DMS 273 treated with DMSO at 0.1 percent for 48 hours (cell line): ENCODE measurements at places on chromosomes 5 and 9.

- DNase-seq, result no peak
Measured at GRCh38 chr5:67765697-67766096, 449.9 kb upstream of the PIK3R1 start.

GRCh38 chr9:68470067-68470466 is 70.6 kb downstream of the TMEM252 start:
- DNase-seq, result no peak

- DNase-seq, result no peak
Measured at GRCh38 chr5:76547242-76547890, 75.8 kb downstream of the F2RL2 start.

GRCh38 chr5:16737209-16737608 is 120.4 kb upstream of the RETREG1 start:
- no peak for DNase-seq

DNA sequence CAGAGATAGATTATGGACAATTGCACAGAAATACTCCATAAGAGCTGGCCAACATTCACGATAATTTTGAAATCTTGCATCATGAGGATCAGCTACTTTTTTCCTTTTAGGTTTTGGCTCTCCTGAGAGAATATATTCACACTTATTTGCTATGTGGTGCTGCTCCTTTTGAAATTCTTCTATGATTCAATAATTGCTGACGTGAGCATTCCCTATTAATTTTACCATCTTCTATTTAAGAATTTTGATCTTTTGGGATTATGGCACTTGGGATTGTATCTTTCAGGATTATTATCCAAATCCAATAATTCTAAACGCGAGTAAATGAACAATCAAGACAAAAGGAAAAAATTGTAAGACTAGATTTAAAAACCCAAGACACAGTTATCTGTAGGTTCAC is 358.8 kb downstream of the ELAVL2 start:
- DNase-seq, result no peak

- no peak for DNase-seq
Measured at GRCh38 chr9:26247861-26248260, 569.6 kb upstream of the TUSC1 start.

GRCh38 chr5:110823571-110823970 is 84.8 kb downstream of the SLC25A46 start:
- peak; percentile 12 for DNase-seq

- no peak for DNase-seq
Measured at GRCh38 chr5:112183103-112183711, 235.9 kb downstream of the EPB41L4A start.

- no peak for DNase-seq
Measured at GRCh38 chr5:13771011-13771571, 173.4 kb downstream of the DNAH5 start.

DNA sequence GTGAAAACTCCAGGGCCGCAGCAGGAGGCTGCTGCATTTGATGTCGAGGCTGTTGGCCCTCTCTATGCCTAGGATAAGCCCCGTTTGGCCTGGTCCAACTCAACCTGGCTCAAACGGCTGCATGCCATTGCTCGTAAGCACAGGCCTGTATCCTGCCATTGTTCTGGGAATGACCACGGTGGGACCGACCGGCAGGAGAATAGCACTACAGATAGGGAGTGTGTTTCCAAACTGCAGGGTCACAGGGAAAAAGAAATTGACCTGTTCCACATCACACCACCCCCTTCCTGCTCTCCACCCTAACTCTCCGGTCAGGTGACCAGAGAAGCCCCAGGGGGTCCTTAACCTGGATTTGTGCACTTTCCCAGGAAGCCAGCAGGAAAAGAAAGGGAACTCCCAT is 278.7 kb upstream of the KLF4 start:
- no peak for DNase-seq

DNA sequence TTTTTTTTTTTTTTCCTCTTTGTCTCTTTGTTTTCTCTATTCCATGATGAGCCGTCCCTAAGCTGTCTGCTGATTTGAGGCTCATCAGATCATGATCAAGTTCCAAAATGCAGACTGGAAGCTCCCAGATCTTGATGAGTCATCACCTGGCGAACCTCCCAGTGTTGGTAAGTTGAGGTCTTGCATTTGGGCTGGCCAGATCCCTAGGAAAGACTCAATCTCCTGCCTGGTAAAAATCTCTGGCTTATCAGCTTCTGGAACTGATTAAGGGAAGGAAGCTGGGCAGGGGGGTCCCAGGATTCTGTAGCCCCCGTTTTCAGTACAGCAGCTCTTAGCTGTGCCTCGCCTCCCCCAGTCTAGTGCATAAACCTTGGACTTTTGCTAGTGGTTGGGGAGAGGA is 69.0 kb downstream of the TSPAN17 start:
- peak; percentile 16 for DNase-seq

DNA sequence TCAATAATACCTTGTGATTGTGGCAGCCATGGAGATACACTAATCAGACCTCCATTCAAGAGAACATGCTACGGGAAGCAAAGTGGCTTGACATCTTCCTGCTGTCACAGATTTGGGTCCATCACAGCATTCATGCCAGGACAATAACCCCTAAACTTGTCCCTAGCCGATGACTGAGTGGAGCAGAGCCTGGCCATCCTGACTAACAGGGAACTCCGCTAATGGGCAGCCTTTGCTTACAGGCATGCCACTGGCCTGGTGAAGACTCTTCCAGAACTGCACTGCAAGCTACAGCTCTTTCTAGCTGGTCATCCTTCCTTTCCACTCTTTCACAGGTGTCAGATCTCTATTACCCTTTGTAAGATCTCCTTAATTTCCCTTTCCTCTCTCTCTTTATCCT is 16.0 kb downstream of the FAM174A start:
- DNase-seq, result no peak

GRCh38 chr9:130694205-130694604 is 625 bp downstream of the EXOSC2 start:
- no peak for DNase-seq

- no peak for DNase-seq
Measured at GRCh38 chr5:39176759-39177630, 42.4 kb downstream of the FYB1 start.

GRCh38 chr5:112382886-112383285 is 36.2 kb downstream of the EPB41L4A start:
- no peak for DNase-seq

GRCh38 chr9:121718084-121718483 is 66.7 kb downstream of the DAB2IP start:
- DNase-seq, result peak; percentile 45

DNA sequence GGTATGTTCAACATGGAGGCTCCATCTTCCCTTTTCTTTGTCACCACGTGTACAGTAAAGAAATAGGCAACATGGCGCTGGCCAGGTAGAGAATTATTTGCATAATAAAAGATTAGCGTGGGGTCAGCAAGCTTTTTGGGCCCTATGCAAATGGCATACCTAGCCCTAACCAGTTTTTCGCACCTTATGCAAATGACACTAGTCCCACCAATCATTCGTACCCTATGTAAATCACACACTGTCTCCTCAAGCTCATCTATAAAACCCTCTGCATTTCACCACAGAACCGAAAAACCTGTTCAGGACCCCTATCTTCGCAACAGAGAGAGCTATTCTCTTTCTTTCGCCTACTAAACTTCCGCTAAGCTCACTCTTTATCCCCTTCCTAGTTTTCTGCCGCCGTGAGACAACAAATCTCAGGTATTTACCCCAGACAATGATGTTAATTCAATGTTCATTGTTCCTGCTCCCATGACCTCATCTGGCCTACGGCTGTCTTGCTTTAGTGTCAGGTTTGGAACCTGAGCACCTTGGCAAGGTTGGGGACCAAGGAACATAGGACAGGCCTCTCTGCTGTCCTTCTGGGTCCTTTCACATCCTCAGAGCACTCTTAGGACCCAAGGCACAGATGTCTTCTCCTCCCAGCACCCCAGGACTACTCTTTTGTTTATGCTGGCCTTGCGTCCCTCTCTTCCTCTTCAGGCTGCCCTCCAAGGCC is 180.7 kb upstream of the RAI14 start:
- DNase-seq, result no peak

DNA sequence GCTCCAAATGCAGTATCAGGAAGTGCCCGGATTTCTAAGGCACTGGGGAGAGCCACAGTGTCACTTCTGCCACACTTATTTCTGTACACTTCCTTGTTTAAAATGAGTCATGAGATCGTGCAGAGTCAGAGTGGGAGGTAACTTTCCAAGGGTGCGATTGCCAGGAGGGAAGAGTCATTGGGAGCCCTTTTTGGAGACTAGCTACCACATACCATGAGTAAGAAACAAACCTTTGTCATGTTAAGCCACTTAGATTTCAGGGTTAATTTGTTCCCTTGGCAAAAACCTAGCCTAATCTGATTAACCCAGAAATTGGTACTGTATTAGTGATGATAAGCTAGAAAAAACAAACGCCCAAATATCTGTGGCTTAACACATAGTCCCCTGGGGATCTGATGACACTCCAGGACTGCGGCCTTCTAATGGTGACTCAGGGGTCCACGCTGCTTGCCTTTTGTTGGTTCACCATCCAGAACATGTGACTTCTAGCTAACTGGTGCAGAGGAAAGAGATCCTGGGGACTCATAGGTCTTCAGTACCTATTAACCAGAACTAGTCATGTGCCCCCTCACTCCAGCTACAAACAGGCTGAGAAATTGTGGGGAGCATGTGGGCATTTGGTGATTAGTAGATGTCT is 48.6 kb upstream of the TLE1 start:
- no peak for DNase-seq

GRCh38 chr5:154513669-154514084 is 35.6 kb upstream of the HAND1 start:
- no peak for DNase-seq

DNA sequence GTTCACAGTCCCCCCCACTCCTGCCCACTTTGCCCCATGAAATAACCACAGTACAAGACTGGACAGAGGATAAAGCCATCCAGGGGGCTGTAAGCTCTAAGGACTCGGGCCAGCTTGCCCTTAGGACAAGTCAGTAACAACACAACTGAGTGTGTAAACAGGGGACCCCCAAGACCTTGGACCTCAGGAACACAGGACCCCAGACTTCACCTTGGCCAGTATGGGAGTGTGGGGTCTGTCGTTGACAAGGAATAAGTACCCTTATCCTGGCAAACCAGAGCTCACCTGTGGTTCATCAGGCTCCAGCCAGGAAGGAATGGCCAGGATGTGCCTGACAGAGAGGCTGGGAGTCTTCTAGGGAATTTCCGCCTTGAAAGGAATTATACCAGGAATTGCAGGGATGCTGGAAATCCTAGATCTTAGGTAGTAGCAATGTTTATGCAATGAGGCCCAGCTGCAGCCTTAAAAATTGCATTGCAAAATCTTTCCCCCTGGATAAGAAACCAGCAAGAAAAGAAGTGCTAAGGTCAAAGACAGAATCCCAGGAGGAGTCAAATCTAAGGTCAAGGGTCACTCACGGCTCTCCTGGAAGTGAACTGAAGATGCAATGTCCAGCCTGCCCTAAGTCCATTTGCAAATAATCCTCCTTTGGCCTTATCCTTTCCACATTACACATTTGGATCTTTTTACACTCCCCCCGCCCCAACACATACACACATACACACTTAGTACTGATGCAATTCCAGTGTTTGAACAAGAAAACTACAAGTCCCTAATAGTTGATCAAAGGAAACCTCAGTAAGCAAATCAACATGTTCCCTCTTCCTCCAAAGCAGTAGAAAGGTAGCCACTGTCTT is 27.3 kb upstream of the TDRD7 start:
- DNase-seq, result no peak

- no peak for DNase-seq
Measured at GRCh38 chr5:137218471-137218870, 280.7 kb downstream of the SPOCK1 start.

DNA sequence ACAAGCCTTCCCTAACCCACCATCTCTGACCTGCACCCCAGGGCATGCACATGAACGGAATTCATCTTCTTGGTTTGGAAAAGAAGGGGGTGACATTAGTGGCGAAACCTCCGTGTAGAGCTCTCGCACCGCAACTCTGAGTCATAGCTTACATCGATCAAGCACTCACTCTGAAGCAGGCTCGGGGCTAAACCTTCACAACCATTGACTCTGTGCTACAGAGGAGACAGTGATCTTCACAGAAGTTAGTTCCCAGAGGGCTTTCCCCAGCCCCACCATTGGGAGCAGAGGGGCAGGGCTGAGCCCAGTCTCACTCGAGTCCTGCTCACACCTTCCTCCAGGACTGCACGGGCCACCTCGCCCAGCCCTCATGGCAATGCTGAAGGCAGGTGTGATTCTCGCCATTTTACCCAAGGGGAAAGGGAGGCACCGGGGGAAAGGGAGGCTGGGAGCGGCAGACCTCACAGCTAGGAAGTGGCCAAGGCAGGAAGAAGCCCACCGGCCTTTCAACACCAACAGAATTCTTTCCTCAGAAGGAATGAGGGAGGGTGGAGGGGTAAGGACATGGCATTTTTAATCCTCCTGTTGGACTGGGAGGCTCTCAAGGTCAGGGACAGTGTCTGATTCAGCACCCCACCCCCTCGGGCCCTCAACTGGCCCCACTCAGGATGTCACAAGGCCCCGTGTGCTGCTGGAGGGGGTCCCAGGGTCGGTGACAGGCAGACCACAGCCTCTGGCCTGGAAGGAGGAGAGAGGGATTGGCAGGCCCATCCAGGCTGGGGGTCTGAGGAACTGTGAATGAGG is 25.9 kb upstream of the IL17B start:
- DNase-seq, result no peak

GRCh38 chr5:65391591-65391990 is 90.1 kb downstream of the ADAMTS6 start:
- no peak for DNase-seq

DNA sequence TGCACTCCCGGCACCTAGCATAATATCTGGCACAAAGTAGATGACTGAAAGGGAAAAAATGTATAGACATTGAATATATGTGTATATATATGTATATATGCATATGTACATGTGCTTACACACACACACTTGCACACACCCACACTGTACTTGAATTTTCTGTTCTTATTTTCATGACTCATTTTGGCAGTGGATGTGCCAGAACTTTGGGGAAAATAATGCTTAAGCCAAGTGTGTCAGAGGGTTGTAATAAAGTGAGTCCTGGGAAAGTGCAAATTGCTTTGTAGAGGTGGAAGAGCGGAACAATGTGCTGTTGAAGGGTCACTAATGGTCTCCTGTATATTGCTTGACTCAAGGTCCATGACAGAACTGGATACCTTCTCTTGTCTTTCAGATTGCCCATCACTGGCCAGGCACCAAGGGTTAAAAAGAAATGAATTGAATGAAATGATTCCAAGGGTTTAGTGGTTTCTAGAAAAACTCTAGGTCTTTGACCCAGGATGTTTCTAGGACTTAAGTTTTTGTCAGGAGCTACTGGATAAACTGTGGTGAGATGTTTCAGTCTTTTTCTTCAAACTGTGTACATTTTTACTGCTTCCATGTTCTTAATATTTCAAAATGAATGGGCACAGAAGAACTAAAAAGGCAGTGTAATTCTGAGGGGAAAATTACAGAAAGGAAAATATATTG is 129.9 kb upstream of the MOCS2 start:
- DNase-seq, result no peak

DNA sequence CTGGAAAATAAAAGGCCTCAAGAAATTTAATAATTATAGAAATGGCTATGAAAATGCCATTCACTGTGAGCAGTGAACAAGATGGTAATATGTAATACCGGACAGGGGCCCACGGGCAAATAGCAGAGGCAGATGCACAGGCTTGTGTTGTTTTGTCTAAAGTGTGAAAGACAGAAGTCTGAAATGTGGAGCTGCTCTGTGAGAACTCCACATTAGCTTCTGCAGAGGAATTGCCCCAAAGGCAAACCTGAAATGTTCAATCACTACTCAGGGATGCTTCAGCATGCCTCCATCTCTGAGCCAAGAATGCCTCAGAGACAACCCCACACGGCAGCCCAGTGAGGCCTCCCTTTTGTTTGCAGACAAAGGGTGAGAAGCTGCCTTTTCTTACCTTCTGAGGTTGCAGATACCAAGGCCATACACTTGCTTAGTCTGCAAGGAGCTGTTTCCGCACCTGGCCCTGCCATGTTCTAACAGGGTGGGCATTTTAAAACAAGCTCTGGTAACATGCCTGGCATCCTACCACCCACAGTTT is 124.3 kb upstream of the CXCL14 start:
- no peak for DNase-seq
